ENCODE measurements at places on chromosomes 12 and 14.

GRCh38 chr14:22824711-22825359, 4.9 kb upstream of the MRPL52 start:
- peak; percentile 69 for DNase-seq

GRCh38 chr12:66813137-66813892, 134.4 kb upstream of the GRIP1 start:
- no peak for DNase-seq

GRCh38 chr12:13008741-13009380, 8.8 kb upstream of the HEBP1 start:
- no peak for DNase-seq

- DNase-seq, result no peak
These were observed 1.8 kb upstream of the VSX2 start for GRCh38 chr14:74237441-74237840.

GRCh38 chr14:68284834-68285233, 465.3 kb downstream of the RAD51B start:
- DNase-seq, result no peak

DNA sequence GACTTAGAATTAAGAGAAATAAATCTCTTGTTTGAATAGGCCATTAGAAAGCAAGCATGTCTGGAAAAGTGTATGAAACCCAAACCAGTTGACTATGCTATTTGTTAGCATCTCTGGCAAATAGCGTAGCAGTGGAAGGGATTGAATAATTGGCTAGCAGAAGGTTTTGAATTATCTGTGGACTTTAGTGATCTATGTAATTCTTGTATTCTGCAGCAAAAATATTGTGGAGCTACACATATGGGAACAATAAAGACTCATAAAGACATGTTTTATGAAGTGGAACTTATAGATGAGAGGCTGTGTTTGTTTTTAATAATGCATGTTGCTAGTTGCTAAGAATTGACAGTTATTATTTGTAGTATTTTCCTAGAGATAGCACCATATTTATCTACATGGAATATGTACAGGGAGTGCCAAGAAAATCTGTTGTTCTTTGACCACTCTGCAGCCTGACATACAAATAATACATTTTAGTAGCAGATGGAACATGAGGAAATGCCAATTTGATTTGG, 4.7 kb downstream of the SRGAP1 start:
- no peak for DNase-seq

DNA sequence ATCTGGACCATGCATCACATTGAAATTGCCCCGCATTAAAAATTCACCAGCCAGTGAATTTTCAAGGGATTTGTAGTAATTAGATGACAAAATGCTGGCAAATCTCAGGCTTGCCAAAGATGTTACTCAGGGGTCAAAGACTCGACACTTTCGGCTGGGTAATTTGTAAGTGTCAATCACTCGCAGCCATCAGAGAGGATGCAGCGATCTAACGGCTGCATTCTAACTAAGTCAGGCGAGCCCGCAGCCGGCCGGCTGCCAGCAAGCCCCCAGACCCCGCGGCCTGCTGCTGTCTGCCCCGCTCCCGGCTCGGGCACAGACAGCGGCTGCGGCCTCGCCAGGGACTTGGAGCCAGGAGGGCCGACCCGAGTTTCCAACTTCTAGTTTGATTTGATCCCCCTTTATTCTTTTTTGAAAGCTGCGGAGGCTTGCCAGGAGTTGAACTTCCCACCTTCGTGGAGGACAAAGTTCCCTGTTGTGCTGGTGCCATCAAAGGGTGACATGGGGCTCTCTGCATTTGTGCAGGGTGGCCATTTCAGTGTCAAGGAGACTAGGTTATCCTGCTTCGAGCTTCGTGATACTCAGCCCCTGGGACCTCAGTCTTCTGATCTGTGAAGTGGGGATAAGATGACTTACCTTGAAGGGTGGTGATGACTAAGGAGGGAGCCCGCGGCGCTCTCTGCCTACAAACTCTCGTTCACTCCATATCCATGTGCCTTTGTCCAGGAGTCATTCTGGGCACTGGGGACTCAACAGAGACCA, 169.9 kb downstream of the RBM19 start:
- no peak for DNase-seq

GRCh38 chr12:69239922-69240630, 707 bp downstream of the CPSF6 start:
- DNase-seq, result peak; percentile 73

GRCh38 chr12:15719230-15719629, 70.0 kb downstream of the EPS8 start:
- no peak for DNase-seq

DNA sequence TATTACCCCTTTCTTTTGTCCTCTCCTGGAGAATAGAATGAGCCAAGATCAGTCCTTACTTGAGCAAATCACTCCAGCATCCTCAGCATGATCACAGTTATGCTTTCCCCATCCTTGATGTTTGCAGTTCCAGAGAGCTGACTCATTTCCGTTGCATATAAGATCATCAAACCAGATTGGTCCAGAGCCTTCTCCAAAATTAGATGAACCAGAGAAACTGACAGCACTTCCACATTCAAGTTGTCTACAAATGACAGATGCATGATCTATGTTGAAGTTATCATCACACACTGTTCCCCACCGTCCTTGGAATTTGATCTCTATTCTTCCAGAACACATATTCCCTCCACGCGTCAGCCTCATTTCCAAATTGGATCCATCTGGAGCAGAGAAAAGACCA, 4.8 kb downstream of the CD163 start:
- peak; percentile 44 for DNase-seq

- DNase-seq, result no peak
These were observed 421 bp upstream of the KRT76 start for GRCh38 chr12:52777566-52777965.

DNA sequence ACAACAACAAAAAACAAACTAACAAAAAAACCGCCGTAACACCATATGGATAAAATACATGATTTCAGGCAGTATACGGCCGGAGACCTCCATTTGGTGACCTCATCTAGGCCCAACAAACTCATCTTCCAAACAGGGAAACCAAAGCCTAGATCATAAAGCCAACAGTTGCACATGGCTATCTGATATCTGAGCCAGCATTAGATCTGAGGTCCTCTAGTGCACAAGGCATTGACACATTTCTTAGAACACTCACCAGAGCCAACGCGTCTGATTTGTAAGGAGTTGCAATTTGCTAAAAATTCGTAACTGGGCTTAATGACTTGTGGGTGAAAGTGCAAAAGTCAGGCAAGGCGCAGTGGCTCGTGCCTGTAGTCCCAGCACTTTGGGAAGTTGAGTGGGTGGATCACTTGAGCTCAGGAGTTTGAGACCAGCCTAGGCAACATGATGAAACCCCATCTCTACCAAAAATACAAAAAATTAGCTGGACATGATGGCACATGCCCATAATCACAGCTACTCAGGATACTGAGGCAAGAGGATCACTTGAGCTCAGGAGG, 42.0 kb upstream of the NUDT4 start:
- DNase-seq, result no peak

DNA sequence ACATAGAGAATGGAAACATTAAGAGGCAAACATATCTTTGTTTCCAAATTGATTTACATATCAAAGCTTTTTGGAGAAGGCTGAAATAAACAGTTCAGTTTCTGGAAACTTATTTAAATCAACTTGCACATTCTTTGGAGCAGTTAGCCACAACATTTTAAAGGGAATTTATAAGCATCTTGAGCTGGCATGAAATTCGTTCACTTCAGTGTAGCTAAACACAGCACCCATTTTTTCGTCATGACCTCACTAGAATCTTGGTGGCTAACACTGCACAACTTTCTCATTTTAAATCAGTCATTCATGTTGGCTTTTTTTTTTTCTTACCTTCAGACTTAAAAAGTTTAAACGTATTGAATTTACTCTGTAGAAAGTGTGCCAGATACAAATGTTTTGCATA, 1139.9 kb upstream of the FLRT2 start:
- no peak for DNase-seq

GRCh38 chr12:26786865-26787514, 46.0 kb downstream of the ITPR2 start:
- no peak for DNase-seq

DNA sequence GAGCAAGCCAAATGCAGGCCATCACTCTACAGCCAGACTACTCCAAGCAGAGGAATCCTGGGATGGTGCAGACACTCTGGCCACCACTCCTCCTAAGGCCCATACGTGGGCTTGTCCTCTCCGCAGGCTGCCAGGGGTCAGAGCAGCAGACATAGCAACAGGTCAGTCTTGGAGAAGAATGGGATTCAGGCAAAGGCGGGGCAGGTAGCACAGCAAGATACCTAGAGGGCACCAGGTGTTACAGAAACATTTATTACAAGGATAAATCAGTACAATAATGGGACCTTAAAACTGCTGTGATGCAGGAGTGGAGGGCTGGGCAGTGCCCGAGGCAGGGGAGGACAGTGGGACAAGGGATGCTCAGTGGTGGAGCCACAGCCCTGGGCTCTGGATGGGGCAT, 20.3 kb downstream of the SYNDIG1L start:
- DNase-seq, result no peak

DNA sequence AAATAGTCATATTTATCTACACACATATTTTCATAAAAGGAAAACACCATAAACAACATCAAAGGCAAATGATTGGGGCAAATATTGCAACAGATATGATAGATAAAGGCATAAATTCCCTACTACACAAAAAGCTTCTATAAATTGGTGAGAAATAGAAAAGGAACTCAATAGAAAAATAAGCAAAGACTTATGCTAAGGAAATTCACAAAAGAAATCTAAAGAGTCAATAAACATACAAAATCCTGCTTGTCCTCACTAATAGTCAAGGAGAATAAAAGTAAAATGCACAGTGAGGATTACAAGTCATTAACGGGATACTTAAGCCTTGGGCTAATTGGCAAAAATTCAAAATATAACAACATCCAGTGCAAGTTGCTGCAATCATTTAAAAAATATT, 30.3 kb downstream of the CCDC59 start:
- DNase-seq, result no peak

DNA sequence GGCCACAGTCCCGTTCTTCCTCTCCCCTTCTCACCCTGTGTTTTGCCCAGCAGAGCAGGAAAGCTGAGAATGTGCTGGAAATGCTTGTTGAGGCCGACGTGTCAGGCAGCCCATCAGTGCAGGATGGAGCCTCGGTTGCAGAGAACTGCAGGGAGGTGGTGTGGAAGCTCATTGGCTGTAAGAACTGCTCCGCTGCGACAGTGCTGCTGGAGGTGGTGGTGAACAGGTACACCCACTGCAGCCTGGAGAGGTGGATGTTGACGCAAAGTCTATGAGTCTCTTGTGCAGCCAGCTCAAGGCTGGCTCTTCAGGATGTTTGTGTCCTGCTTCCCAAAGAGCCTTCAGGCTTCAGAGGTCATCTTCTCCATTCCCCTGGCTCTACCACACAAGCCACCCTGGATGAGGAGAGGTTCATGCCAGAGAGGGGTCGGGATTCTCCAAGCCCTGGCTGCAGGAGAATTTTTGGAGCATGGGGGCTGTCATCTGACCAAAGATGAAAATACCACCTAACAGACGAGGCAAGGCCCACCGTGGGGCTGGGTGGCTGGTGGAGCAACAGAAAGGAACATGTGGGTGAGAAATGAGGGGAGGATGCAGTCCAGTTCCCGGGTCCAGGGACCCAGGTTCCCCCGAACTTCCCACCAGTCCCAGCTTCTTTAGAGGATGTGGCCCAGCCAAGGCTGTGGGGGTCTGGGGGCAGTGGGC, 174.1 kb upstream of the PRMT8 start:
- no peak for DNase-seq

- no peak for DNase-seq
These were observed 26.9 kb downstream of the DDX47 start for GRCh38 chr12:12839873-12840579.

GRCh38 chr14:91419044-91419397, 1.4 kb upstream of the CCDC88C start:
- no peak for DNase-seq

GRCh38 chr12:100610666-100611430, 37.4 kb downstream of the GAS2L3 start:
- DNase-seq, result peak; percentile 13

- DNase-seq, result no peak
These were observed 10.4 kb upstream of the SERPINA11 start for GRCh38 chr14:94462763-94463572.

GRCh38 chr14:23365732-23366425, 907 bp upstream of the EFS start:
- DNase-seq, result no peak

GRCh38 chr12:52295663-52296062, 4.3 kb upstream of the KRT81 start:
- DNase-seq, result peak; percentile 73

DNA sequence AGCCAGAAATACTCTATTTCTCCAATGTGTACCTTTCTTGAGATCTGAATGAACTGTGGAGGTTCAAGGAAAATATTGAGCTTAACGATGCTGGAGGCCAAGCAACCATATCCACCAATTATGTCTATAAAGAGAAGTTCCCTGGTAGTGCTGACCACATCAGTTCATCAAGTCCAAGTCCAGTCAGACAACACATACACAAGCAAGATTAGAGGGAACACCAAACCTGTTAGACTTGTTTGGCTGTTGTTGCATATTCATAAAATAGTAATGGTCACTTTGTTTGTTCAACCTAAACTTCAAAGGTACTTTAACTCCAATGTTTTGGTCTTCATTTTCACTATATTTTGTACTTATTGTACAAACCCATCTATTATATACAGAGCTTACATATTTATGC, 81.6 kb downstream of the LMO3 start:
- DNase-seq, result no peak

- DNase-seq, result peak; percentile 40
These were observed 198.5 kb downstream of the PTPRO start for GRCh38 chr12:15520844-15521243.

DNA sequence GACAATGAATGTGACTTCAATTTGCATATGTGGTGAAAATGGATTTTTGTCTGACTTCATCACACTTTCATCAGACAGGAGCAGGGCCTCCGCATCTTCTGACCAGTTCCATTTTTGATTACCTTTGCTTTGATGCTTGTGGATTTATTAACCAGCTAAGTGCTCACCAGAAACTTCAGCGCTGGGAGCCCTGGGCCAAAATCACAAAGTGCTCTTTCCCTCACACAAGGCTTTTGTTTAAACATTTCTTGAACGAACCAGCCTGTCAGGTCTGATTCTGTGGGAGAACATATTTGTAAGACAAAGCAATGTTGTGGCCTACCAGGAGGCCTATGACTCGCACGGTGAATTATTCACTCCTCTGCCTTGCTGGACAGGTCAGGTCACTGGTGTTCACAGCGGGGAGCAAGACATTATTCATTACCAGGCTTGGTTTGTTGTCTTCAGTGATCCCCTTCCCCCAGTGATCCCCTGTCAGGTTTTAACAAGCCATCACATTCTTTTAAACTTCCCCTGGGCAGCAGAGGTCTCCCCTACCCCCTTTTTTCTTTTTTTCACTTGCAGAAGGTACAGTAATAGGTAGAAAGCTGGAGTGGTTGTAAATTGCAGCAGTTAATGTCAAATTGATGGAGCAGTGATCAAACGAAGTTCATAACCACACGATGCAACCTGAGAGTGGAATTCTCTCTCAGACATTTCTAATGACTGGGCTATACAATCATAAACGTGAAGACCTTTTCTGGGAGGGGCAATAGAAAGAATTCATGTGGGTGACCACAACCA, 167.5 kb upstream of the PRICKLE1 start:
- DNase-seq, result no peak
